ENCODE measurements at places on chromosomes 7 and 10. TPM values are rescaled to one million over a fixed set of nuclear protein-coding genes. Genes with fewer than 3 reads are reported as not detected.

Gene TMEM229A
- total RNA-seq = not detected

Gene SBDS
- 95.9 TPM for total RNA-seq

Gene ZNF804B
- not detected for total RNA-seq

Gene NKX1-2
- not detected for total RNA-seq

Gene IL2RA
- not detected for total RNA-seq

Gene SKIDA1
- total RNA-seq = 0.29 TPM

Measured in myometrial cell (primary cell).